ENCODE measurements at places on chromosomes 7 and 10.
A peak's percentile ranks its signal among the peaks of the same experiment; 100 is the strongest.

- no peak for DNase-seq
Measured at GRCh38 chr7:94676431-94676830, 20.5 kb upstream of the SGCE start.

DNA sequence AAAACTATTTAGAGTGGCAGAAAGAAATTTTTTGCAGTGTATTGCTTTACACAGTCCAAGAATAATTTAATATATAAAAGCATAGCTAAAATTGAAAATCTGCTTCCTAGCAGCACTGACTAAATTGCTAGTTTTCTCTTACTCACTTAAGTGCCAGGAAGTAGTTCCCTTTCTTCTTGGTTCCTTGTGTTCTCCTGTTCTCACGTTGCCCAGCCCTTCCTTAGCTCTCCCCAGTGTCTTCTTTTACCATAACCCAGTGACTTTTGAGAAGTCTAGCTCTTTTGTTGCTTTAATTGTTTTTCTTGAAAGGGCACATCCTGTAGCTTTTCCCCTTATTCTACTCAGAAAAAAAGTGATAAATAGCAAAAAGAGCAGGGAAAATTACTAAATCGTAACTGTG lies 215.5 kb downstream of the THSD7A start:
- DNase-seq: no peak

DNA sequence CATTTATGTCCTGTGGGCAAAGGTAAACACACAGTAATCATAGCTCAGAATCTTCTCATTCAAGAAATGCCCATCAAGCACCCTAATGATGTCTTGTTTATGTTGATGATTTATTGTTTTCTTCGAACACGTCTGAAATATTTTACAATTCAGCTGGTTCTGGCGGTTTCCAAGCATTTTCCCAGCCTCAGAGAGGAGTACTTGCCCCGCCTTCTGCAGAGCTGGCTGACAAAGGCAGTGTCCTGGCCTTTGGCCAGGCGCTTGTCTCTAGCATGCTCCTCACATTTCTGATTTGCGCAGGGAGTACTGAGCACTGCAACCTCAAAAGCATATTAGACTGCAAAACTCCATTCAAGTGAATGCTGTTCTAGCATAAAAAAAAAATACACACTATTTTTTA lies 314.2 kb upstream of the GNAI1 start:
- DNase-seq: peak; percentile 90

DNA sequence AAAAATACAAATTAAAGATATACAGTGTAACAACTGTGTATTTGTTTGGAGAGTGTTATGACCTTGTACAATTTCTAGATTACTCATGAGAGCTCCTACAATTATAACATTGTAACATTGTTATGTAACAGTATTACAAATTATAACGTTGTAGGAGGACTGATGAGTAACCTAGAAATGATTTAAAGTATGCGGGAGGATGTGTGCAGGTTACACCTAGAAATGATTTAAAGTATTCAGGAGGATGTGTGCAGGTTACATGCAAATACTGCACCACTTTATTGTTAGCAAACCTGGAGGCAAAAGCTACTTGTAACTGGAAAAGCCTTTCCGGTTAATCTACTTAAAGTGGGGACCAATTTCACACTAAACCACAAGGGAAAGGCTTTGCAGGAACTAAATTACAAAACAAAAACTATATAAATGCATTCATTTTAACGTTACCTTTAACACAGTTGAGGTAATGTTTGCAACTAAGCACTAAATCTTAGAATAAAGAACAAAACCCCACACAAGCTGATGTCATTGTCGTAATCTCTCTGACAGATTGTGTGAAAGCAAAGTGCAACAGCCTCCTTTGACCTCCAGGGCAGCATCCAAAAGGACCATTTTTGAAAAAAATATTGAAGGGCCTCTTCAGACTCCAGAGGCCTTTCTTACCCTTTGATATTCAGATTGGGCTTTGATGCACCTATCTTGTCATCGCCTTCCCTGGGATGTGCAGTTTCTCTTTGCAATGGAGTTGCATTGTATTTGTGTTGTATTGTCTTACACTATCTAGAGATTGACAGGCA lies 522.1 kb upstream of the FOXK1 start:
- no peak for DNase-seq

DNA sequence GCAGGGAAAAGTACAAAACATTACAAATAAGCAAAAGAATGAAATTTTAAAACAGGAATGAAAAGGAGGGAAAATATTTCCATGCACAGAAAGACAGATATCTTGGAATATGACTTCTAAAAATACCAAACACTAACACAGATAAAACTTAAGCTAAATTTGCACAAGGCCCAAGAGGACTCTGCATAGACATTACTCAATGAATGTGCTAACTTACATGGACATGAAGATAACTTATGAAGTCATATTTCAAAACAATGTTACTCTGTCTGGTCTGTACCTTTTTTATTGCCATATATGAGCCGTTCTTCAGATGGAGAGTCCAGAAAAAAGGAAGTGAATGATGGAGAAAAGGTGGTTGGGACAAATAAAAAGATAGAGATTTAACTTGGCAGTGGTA lies 15.0 kb upstream of the MSS51 start:
- no peak for DNase-seq

- DNase-seq: peak; percentile 55
Measured at GRCh38 chr10:56537984-56538383, 176.9 kb upstream of the ZWINT start.

DNA sequence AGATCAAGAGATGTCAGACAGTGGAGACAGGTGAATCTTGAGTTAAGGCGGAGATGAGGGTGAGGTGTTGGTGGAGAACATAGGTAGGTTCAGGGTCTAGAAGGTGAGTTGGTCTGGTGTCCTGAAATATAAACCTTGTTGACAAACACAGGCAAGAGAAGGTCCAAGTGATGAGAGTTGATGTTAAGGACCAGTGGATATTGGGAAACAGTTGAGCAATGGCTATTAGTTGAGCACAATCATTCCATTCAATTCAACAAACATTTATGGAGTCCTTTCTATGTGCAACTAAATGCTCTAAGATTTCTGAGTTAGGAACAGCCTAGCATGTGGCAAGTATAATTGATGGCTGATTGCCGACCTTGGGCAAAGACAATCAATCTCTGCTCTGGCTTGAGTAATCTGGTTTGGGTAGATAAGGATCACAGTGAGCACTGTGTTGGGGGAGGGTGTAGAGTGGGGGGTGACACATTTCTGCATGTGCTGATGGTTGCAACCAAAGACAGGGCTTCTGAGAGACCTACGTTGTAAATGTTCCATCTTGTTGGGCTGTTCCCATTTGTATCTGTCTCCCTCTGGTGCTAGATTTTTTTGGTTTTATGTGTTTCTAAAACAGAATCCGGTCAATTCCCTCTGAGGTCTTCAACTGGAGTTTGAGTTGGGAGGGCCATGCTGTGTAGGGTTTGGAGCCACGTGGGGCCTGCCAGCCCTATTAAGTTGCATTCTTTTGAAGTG lies 201.1 kb downstream of the BAMBI start:
- DNase-seq: no peak

GRCh38 chr7:81527651-81528050 lies 242.2 kb downstream of the HGF start:
- no peak for DNase-seq

DNA sequence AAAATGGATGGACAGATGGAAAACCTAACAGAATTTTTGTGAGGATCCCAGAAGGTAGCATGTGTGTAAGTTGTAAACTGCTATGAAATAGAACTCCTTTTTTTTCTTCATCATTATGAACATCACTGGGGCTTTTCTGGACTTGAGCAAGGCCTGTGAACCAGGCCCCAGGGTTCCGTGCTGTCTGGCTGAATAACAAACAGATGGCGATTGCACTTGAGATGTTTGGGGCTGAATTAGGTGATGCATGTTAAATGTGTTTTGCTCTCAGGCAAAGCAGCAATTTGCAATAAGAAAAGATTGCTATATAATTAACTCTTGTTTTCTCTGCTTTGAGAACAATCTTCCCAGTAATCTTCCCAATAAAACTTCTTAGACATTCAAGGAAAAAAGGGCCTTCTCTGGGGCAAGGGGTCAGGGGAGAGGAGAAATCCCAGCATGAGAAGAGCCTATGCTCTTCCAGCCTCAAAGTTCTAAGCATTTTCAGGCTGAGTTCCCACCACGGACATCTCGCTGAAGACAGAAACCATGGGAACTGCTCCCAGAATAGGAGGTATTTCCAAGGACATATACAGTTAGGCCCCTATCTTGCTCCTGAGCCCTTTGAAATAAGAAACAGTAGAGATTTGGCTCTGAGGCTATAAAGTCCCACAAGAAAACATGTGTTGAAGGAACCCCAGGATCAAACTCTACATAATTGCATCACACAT lies 98.7 kb downstream of the ITIH5 start:
- DNase-seq: no peak

DNA sequence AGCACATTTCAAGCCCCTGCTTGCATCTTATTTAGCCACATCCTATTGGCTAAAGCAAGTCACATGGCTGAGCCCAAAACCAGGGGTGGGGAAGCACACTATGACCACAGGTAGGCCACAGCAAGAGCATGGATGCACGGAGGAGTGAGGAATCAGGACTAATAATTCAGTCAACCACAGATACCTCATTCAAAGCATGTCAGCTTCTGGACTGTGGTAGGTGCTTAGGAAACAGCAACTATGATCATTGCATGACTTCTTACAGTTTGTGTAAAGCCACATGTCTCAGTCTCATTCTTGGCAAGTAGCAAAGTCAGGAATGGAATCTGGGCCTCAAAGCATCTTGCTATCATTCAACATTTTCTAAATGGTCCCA lies 79.0 kb upstream of the EMX2 start:
- DNase-seq: no peak

DNA sequence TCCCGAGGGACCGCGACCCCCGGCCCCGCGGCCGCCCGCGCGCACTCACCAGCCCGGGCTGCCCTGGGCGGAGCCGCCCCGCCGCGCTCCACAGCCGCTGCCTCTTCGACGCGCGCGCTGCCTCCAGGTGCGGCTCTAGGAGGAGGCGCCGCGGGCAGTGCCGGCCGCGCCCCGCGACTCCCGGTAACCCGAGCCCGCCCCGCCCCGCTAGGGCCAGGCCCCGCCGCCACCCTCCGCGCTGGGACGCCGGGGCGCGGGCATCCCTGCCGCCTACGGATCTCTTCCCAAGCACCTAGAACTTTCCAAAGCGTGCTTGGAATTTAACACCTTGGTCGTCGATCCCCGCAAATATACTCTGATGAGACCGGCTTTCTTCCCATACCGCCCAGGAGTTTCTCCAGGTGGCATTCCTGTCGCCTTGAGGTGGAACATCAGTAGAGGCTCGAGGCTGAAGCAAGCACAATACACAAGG lies at the start of gene SLC26A5:
TSS of gene SLC26A5 (minus strand) at position 159 of the 472 bp plus-strand sequence. CDS start 24,693 bp downstream, outside the sequence.
- DNase-seq: no peak

DNA sequence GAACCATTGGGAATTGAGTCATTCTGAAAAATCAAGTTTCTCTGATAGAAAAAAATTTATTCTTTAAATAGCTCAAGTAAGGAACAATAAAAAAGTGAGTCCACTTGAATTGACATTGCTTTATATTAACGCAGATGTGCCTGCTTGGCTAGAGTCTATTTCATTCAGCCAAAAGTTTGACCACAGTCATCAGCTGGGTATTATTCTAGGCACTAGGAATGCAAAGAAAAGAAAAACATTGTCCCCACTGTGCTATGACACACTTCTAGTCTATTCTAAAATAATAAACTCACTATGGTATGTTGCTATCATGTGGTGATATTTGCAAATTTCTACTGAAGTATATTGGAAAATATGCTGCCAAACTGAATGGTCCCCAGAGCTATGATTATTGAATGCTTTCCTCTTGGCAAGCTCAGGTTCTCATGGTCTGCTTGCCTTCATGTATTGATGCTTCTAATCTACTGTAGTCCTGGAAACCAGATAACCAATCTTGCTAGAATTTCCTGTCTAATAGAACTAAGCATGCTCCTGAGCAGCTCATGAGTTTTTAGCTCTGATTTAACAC lies 8.3 kb downstream of the SFRP4 start:
- peak; percentile 47 for DNase-seq

DNA sequence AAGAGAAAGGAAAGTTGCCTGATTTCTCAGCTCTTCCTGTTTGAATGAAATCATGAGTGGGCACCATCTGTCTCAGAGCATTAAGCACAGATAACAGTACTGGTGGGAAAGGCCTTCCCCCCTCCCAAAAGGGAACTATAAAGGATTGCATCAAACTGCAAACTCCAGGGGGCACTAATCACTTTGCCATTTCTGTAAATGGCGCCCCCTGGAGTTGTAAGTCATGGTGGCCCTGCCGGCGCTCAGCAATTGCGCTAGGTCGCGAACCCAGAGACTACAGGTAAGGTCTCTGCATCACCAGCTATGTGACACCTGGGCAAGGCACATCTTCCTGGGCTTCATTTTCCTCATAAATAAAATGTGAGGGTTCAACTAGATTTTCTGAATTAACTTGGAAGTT lies 11.1 kb downstream of the LRRC4 start:
- no peak for DNase-seq

DNA sequence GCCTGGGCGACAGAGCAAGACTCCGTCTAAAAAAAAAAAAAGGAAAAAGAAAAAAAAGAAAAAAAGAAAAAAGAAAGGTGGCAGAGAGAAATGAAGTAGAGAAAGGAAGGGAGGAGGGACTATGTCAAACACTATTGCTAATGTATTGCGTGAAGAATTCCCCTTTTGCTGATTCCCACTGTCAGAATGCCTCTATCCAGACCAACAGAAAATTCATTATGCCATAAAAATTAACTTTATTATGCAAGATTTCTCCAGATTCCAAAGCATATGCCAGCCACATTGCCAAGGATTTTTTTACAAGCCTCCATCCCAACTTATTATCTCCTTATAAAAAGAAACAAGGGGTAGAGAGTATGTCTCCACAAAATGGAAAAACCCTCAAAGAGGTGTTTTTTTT lies 209.3 kb downstream of the MTERF1 start:
- DNase-seq: no peak

DNA sequence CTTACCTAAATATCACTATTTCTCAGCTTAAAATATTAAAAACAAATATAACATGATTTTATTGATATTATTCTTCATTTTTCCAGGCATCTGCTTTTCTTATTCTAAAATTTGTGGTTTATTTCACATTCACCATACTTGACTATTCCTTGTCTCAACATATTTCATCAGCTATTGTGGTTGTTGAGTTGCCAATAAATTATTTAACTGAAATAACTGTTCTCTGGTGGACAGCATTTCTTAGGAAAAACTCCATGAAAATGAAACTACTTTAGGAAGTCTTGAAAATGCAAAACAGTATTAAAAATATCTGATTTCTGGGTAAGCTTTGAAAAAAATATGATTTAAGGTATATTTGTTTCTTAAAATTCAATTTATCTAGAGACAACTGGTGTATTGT lies 122.9 kb upstream of the SEMA3A start:
- no peak for DNase-seq

DNA sequence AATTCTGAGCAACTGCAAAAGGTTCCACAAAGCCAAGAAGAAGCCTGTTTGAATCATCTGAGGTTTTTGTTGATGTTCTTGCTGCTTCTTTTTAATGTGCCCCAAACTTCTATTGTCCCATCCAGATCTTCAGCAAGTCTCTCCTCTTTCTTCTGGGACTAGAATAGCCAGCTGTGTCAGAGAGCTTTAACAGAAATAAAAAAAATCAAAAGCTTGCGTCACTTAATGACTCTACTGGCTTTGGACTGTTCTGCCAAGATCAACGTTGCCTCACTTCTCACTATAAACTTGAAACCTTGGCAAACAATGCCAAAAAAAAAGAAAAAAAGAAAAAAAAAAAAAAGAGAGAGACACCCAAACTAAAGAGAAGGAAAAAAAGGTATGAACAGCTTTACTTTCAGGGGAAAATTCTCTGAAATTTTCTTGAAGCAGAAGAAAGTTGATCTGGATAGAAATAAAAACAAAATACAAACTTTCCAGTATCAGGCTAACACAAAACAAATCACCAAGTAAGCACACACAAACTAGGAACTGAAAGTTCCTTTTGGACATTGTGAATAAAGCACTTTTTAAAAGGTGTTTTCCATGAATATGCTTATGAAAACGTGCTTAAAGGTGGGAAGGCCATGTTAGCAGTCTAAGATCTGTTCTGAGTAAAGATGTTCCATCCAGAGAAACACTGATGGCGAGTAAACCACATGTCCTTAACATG lies 14.8 kb downstream of the USP54 start:
- DNase-seq: peak; percentile 90

Measured in iris pigment epithelial cell (primary cell).